ENCODE measurements at places on chromosomes 4 and X.

- DNase-seq, result peak; percentile 80
These were observed 153.2 kb upstream of the RPL34 start for GRCh38 chr4:108466936-108467902.

DNA sequence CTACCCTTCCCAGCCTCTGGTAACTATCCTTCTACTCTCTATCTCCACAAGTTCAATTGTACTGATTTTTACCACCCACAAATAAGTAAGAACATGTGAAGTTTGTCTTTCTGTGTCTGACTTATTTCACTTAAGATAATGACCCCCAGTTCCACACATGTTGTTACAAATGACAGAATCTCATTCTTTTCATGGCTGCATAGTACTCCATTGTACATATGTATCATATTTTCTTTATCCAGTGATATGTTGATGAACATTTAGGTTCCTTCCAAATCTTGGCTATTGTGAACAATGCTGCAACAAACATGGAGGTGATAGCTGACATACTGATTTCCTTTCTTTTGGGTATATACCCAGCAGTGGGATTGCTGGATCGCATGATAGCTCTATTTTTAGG is 27.7 kb downstream of the GSX2 start:
- DNase-seq, result no peak

DNA sequence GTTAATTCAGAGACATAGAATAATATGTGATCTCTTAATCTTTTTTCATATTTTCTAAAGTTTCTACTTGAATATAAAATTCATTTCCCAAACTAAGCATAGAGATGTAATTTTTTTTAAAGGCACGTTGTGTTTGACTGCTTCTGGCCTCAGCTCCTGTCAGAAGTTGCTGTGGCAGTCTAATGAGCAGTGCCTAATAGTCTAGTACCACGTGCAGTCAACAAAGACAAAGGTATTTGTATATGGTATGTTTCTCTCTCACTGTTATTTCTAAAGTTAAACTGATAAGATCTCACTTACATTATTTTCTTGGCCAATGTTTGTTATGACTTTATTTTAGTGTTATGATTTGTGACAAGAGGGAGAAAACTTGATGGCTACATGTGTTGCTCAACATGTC is 48.6 kb upstream of the MCUB start:
- DNase-seq, result no peak

DNA sequence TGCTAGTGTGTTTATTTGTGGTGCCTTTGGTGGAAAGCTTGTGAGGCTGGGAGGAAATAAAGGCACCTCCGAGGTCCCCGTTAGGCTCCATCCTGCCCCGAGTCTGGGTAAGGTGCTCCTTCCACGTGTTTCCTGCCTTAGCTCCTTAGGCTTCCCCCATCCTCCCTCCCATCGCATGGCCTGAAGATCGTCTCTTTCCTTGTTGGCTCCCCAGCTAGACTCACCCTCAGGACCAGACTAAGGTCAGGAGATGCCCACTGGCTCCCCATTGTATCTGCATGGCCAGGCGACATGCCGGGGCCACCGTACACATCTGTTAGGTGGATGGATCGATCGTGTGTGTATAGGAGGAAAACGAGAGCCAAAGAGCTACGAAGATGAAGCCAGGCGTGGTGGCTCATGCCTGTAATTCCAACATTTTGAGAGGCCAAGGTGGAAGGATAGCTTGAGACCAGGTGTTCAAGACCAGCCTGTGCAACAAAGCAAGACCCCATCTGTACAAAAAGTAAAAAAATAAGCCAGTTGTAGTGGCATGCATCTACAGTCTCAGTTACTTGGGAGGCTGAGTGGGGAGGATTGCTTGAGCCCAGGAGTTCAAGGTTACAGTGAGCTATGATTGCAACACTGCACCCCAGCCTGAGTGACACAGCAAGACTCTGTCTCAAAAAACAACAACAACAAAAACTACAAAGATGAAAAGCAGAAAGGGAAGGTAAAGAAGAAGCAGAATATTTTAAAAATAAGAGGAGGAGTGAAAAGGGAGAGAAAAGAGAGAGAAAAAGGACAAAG is 53.7 kb downstream of the SEPSECS start:
- DNase-seq, result no peak

- DNase-seq, result no peak
These were observed 72.9 kb upstream of the PRDM5 start for GRCh38 chr4:120995266-120996010.

- DNase-seq, result no peak
These were observed 934 bp upstream of the SEC31A start for GRCh38 chr4:82891707-82892466.

- peak; percentile 51 for DNase-seq
These were observed 225.5 kb upstream of the JADE1 start for GRCh38 chr4:128583753-128584712.

DNA sequence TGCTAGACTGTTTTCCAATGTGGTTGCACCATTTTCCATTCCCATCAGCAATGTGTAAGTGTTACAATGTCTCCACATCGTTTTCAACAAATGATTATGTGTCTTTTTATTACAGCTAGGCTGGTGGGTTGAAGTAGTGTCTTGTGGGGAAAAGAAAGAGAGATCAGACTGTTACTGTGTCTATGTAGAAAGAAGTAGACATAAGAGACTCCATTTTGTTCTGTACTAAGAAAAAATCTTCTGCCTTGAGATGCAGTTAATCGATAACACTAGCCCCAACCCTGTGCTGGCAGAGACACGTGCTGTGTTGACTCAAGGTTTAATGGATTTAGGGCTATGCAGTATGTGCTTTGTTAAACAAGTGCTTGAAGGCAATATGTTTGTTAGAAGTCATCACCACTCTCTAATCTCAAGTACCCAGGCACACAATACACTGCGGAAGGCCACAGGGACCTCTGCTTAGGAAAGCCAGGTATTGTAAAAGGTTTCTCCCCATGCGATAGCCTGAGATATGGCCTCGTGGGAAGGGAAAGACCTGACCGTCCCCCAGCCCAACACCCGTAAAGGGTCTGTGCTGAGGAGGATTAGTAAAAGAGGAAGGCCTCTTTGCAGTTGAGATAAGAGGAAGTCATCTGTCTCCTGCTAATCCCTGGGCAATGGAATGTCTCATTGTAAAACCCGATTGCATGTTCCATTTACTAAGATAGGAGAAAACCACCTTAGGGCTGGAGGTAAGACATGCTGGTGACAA is 23.0 kb upstream of the UGT2B15 start:
- no peak for DNase-seq

GRCh38 chr4:156456830-156457229 is 503.2 kb upstream of the CTSO start:
- DNase-seq, result no peak

- no peak for DNase-seq
These were observed 366.5 kb upstream of the LCORL start for GRCh38 chr4:18388039-18388438.

- no peak for DNase-seq
These were observed 1629.1 kb upstream of the IGFBP7 start for GRCh38 chr4:58739275-58739674.

GRCh38 chrX:72393836-72394517 is 88.3 kb upstream of the CITED1 start:
- no peak for DNase-seq

GRCh38 chr4:64781737-64782326 is 372.6 kb upstream of the TECRL start:
- DNase-seq, result peak; percentile 24

GRCh38 chrX:17591741-17592110 is 145.6 kb upstream of the SCML1 start:
- DNase-seq, result peak; percentile 67

DNA sequence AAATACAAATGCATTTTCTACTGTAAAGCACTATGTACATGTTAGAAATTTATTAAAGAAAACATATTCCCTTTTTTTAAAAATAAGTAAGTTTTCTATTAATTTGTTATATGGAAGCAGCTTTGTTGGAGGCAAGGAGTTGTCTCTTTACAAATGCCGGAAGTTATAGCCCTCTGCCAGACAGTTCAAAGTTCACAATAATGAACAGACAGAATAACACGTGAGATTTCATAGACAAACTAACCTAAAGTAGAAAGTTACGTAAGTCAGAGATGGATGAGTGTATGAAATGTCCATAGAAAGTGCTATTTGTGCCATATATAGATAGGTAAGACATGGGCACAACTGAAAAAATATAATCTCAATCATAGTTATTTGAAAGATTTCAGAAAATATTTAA is 43.9 kb upstream of the NEIL3 start:
- DNase-seq, result no peak

All from H4 (cell line).